ENCODE measurements at places on chromosomes 5 and 9. TPM values are rescaled to one million over a fixed set of nuclear protein-coding genes. Genes with fewer than 3 reads are reported as not detected.

Gene SMIM32
- total RNA-seq, result not detected

Gene MED22
- total RNA-seq, result 55.0 TPM

Gene NINJ1
- total RNA-seq, result 49.7 TPM

Gene C9orf50
- total RNA-seq, result not detected

DNA sequence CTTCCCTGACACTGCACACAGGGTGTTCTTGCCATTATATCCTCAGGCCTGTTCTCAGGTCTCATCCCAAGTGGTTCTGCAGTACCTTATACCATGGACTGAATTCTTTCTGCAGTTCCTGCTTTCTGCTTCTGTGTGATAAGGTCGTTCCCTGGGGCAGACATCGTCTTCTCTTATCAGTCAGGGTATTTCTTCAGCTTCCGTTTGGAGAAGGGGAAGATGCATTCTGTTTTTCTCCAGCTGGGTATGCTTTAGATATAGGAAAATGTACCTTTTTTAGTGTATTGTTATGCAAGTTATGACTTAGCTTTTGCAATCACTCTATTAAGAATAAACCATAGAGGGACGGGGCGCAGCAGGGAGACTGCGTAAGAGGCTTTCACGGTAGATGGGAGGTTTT is 31.1 kb downstream of the RALGPS1 start:
- DNase-seq, result no peak

Gene ODF2
- total RNA-seq, result 36.0 TPM

DNA sequence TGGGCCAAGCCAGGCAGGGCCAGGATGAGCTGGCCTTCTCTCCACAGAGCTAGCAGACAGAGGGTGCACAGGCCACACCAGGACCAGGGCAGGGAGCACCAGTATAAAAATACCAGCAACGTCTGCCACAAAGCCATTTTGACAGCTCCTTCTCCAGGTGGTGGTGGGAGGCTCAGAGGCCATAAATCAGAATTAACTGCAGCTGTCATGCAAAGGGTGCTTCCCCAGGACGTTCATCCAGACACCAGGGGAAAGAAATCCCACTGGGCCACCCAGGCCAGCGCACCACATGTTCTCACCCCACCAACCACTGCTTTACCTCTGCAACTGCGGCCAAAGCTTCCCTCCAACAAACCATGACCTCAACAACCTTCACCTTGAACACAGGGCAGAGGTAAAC is 403.7 kb upstream of the TRPC7 start:
- no peak for DNase-seq

- no peak for DNase-seq
Observed at GRCh38 chr9:70415041-70415440, 584 bp upstream of the KLF9 start.

Gene ABLIM3
- 13.6 TPM for total RNA-seq

- no peak for DNase-seq
Observed at GRCh38 chr9:93942161-93942560, 13.0 kb downstream of the BARX1 start.

DNA sequence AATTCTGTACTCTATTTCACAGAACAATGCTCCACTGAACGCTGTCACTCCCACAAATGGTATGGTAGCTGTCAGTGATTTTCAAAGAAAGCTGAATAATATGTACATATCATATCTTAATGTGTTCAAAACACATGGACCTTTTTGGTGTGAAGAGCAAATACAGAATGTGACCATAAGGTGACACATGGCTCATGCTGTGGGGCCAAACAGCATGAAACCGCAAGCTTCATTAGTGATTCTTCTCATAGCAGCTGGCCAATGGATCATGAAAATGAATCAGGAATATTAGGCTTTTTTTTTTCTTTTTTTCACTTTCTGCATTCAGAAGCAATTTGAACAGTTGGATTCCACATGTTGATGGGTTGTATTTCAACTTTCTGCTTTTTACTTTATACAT is 54.9 kb upstream of the CDH9 start:
- DNase-seq, result no peak

DNA sequence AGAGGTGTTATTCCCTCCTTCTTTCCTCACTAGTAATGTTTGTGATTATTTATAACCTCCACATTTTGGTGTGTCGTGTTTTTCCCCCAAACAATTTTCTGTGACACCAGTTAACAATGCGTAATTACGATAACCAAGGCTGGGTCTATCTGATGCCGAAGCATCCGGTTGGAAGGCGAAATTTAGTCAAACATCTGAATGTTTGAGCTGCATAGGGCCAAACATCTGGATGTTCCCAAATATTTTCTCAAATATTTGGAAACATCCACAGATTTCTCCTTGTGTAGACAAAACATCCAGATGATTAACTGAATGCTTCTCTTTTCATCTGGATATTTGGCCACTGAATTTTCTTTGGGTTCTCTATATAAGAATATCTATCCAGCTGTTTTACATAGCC is 371.7 kb downstream of the NFIB start:
- DNase-seq, result no peak

DNA sequence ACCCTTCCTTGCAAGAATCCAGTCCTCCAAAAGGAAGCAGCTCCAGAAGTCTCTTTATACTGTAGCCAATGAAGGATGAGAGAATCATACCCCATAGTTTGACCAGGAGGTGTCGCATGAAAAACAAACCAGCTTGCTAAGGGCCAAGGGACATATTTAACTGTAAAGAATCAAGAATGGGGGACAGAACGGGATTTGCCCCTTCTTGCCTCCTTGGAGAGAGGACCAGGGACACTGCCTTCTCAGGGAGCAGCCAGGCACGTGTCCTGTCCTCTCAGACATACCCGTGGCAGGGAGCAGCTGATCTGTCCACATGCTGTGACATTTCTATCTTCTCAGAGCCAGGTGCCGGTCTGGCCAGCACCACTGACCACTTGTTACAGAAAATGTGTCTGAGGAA is 11.7 kb downstream of the PRUNE2 start:
- DNase-seq, result no peak

- no peak for DNase-seq
Observed at GRCh38 chr5:180396926-180397325, 43.8 kb upstream of the GFPT2 start.
